ENCODE measurements at places on chromosomes 1 and 21.

GRCh38 chr1:81880781-81881180 lies 80.0 kb downstream of the ADGRL2 start:
- peak; percentile 8 for DNase-seq

DNA sequence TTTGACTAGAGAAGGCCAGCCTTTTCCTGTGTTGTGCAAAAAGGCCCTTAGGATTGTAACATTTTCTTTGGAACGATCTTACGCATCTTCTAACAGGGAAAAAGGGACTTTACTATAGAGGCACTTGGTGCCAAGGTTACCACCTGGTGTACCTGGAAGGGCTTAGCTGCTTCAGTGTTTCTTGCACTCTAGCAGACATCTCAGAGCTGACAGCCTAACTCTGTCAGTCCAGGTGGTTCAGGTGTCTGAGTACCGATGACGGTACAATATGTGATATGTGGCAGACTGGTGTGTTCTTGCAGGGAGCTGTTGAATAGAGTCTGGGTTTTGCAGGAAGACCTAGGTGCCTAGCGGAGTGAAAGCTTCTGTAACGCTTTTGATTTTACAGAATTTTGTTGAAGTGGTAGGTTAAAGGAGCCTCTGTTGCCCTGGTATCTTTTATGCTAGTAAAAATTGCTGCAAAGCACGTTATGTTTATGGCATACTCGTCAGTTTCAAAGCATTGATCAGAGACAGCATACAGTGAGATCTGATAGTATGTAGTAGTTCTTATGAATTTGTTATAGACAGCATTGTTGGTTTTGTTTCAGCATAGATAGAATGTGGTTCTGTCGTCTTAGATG lies 1.4 kb downstream of the MAGI3 start:
- peak; percentile 61 for DNase-seq

GRCh38 chr1:227774821-227775661 lies 39.8 kb downstream of the SNAP47 start:
- DNase-seq = no peak

DNA sequence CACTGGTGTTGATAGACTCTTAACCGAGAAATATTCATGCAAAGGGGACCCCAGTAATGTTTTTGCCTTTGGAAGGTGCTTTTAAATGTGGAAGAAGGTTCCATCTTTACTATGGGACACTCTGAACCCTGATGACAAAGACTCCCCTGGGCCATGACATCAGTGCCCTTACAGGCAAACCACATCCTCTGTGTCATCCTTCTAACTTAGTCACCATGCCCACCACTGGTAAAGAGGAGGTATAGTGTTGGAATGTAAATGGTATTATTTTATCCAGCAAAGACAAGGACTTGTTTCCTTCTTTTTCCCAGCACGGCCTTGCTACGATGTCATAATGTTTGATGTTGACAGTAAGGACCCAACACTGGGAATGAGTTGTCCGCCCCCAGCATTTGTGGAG lies 12.6 kb downstream of the METTL13 start:
- peak; percentile 78 for DNase-seq

DNA sequence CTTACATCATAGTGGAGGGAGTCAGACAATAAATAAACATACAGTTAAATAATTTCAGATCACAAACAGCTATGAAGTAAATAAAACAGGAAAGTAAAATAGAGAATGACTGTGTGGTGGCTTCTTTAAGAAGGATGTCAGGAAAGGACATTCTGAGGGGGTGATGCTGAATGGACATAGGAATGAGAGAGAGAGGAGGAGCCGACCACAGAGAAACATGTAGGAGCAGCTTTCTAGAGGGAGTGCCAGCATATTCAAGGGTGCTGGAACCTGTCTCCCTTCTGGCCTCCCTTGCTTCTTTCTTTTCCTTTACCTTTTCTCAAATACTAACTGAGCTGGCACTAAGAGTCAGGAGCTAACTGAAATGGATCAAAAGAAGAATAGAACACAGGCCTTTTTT lies 20.5 kb upstream of the BCL10 start:
- no peak for DNase-seq

DNA sequence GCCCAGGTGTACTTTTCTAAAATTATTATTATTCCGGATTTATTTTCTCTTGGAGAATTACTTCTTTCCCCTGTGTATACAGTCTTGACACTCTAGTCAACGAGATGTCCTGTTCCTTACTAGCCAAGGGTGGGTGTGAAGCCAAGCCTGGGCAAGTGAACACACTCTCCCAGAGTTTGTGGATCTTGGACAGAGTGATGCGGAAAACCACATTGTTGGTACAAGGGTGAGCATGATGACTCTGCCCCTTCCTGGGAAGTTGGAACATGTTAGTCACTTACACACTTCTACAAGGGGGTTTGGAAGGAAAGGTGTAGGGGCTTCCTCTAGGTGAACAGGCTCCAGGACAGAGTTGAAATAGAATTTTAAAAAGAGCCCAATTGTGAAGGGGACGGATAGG lies 20.0 kb upstream of the RD3 start:
- DNase-seq = peak; percentile 96

DNA sequence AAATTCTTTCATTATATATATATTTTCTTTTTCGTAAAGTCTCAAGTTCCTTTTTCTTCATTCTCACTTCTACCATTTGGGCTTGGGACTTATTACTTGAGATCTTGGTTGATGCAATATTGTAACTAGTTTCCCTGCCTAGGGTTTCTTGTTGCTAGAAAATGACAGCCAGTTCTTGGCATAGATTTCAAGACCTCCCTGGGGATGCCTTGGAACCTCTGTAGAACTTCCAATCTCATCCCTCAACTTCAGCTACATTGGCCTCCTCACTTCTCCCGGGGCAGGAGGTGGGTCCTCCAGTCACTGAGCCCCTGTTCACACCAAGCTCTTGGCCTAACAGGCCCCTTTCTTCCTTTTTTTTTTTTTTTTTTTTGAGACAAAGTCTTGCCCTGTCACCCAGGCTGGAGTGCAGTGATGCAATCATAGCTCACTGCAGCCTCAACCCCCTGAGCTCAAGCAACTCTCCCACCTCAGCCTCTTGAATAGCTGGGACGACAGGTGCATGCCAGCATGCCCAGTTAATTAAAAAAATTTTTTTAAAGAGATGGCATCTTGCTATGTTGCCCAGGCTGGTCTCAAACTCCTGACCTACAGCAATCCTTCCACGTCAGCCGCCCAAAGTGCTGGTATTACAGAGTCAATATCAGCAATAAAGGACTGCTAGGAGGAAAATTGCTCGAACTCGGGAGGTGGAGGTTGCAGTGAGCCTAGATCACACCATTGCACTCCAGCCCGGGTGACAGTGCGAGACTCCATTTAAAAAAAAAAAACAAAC lies 33.1 kb downstream of the MAP3K7CL start:
- peak; percentile 33 for DNase-seq

DNA sequence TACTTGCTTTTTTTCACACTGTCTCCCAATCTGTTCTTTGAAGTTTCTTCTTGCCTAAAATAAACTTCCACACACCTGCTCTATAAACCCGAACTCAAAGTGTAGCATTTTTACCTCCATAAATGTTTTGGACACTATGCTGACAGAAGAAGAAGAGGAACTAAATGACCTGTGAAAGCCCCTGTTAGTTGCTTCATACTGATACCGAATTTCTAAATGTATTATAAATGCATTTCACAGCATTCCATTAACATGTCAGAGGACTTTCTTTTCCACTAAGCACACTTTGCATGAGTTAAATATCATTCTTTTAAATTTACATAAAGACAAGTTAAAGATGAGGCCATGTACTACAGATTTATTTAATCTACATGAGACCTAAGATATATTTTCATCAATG lies 281.0 kb downstream of the SMYD3 start:
- DNase-seq = no peak

GRCh38 chr1:184352776-184353175 lies 34.1 kb upstream of the C1orf21 start:
- DNase-seq = no peak

DNA sequence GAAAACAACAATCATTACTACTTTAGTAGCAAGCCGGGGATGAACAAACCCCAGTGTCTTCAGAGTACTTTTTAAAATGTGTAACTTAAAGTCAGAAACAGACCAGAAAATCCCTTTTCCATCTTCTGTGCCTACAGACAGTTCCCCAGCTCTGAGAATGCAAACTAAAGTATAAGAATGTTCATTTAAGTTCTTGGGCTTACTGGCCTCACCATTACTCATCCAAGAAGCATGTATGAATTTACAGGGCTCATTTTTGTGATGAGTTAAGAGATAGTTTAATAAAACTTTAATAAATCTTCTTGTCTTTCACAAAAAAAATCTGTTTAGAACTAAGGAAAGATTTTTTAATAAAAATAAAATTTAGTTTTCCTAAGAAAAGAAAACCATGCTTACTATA lies 4.6 kb downstream of the LPGAT1 start:
- no peak for DNase-seq

DNA sequence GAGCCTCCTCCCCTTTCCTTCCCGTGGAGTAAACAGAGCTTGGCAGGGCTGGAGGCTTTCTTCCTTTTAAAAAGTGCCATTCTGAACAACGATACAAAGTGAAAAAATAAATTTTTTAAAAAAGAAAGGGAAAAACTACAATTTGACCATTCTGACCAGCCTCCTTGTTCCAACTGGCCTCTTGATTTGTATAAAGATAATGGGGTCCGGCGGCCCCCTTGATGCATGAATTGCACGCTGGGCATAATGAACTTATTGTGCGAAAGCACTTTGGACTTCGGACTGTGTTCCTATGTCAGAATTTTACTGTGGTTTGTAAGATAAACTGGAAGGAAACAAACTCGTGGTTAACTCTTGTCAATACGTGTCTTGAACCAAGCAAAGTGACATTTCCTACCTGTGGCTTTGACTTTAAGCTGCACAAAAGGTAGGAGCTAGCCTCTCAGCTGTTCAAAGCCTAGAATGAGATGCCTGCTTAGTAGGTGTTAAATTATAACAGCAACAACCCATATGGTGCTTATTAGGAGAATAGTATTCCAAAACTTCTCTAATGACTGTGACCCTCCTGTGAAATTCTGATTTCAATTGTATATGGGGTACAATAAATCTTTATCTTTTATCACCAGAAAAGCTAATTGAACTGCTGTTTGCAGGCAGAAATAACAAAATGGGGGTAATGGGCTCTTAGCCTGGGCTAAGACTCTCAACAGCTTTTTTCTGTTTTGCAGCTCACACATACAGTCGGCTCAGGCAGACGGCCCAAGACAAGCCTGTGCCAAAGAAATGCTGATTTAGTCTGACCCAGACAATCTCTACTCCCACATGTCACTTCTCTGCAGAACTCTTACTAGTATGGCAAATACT lies 9.3 kb downstream of the IRF2BP2 start:
- DNase-seq = peak; percentile 48

GRCh38 chr1:150311762-150312161 lies 9.6 kb upstream of the PRPF3 start:
- no peak for DNase-seq

DNA sequence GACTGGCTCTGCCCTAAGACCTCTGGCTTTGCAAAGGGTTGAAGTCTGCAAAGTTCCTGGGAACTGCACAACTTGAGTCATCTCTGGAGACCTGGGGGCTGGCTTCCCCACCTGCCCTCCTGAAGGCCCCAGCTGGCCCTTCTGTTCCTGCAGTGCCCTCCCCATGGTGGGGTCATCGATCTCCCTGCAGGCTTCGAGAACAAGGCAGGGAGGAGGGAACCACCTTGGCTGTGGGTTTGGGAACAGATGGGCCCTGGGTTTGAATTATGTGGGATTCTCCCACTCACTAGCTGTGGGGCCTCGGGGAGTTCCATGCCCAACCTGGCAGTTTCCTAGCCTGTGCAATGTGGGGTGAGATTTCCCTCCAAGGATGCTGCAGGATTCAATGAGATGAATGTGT lies 310.2 kb downstream of the PTPRU start:
- DNase-seq = no peak

GRCh38 chr1:209652121-209652735 lies at the start of gene LAMB3:
LAMB3 (minus strand) TSS chr1:209652425; CDS start chr1:209650944, 1,481 bp downstream.
- DNase-seq = peak; percentile 91

- DNase-seq = no peak
Measured at GRCh38 chr1:226407199-226407496, 745 bp downstream of the PARP1 start.

DNA sequence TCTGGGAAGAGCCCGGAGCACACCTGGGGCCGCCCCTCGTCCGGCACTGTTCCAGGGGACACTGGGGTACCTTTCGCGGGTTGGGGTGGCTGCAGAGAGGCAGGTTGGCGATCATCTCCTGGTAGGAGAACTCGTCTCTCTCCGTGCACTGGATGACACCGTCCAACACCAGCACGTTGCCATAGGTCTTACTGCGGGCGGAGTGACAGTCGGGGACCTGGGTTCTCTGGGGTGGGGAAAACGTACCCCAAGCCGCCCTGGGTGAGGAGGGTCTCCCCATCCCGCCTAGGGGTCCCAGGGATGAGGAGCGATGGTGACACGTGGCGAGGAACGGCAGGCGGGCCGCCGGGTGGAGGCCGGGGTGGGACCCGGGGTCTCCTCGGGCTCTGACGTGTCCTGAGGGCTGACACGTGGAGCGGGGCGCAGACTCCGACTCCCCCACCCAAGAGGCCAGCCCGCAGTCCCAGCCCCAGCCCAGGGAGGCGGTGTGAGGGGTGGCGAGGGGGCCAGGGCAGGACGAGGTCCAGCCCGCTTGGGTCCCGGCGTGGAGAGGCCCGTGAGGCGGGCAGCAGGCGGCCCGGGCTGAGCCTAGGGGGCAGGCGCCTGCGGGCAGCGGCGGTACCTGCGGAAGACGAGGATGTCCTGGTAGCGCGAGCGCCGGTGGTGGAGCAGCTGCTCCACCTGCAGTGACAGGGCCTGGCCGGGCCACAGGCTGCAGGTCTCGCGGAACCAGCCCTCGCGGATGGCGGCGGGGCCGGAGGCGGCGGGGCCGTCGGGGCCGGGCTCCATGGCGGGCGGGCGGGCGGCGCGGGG lies 457 bp downstream of the SRM start:
- DNase-seq = no peak

- no peak for DNase-seq
Measured at GRCh38 chr1:24749252-24749651, 4.0 kb downstream of the CLIC4 start.

DNA sequence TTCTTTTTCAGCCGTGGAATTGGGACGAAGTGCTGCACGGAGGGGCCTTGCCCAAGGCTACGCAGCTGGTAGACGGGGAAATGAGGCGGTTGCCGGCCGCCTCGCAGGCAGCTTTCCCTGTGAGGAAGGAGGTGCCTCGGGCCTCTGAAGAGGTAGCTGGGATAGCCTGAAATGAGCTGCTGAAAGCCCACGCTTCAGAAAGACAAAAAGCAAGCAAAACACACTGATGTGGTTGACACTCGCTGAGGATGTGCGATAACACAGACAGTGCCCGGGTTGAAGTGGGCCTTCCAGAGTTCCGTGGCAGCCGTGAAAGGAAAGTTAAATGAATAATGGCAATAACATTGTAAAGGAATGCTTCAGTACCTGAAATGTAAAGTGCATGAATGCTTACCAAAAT lies 47.2 kb downstream of the S1PR1 start:
- no peak for DNase-seq

Data from MCF 10A (cell line).